ENCODE measurements at places on chromosomes 2 and 18. TPM values are rescaled to one million over a fixed set of nuclear protein-coding genes. Genes with fewer than 3 reads are reported as not detected.

The MSGN1 gene
- not detected for total RNA-seq

DNA sequence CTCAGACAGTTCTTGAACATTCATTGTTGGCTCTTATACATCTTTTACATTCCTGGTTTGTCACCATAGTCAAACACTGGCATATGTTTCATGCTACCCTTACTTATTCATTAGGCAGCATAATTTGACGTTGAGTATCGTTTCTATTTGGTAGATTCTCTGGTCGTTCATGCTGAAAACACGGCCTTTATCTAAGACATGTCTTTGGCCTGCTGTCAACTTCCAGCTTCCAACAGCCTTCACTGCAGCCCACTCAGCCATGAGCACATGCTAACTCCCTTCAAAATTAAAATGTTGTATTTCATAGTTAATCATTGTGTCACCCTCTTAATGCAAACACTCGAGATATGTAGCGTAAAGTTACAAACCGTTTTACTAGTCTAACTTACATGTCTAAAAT lies 493.0 kb upstream of the NRP2 start:
- H3K4me3 ChIP-seq, result no peak overlapping the region
- H3K27me3 ChIP-seq, result no peaks in the 10 kb centered on the region
- no peak overlapping the region for H3K27ac ChIP-seq
- no peaks in the 10 kb centered on the region for H3K36me3 ChIP-seq
- H3K4me1 ChIP-seq, result no peaks in the 10 kb centered on the region

DNA sequence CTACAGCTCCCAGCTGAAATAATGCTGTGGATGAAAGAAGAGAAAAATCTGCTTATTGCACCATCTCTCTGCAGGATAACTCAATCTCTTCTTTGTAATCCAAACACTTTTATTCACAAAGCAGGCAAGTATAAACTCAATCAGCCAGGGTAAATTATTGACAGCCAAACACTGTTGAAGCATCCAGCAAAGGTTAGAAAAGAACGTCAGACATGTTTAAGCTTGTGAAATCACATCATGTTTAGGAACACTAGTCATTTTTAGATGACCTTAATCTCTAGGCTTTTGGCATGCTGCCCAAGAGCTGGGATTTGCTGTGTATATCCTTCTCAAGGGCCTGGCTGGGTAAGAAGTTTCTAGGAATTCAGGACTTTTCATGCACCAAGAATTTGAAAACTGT lies 1148.1 kb upstream of the FANCL start:
- no peak for DNase-seq
- no peaks in the 10 kb centered on the region for H3K36me3 ChIP-seq

The TCF4 gene
- total RNA-seq, result 184 TPM

DNA sequence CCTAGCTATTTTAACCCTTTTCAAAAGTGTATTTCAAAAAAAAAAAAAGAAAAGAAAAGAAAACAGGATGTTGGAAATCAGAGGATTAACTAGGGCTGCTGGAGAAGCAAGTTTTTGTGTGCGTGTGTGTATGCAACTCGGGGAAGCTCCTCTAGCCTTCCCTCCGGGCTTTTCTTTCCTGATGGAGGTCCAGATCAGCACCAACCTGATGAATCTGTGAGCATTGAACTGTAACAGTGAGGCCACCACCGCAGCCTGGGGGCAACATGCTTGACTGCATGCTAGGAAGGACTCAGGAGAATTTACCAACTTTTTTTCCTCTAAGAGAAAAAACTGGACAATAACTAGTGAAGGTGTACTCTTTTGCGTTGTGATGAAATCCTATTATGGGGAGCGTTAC lies 2.3 kb downstream of the OBSL1 start:
- peaks cover 20% of the 10 kb centered on the region for H3K27me3 ChIP-seq
- H3K36me3 ChIP-seq, result no peaks in the 10 kb centered on the region
- no peak overlapping the region for H3K27ac ChIP-seq
- no peak overlapping the region for H3K4me3 ChIP-seq
- peaks cover 19% of the 10 kb centered on the region for H3K4me1 ChIP-seq

DNA sequence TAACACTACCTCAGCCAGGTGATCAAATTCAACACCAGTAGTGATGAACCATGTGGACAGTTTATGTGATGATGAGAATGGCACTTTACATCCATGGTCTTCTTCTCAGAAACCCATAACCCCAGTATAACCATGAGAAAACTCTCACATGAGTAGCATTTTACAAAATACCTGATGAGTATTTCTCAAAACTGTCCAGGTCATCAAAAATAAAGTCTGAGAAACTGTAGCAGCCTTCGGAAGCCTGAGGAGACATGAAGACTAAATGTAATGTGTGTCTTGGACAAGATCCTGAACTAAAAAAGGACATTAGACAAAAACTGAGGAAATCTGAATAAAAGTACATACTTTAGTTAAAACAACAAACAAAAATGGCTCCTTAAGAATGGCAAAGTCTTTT lies 108.9 kb downstream of the CTNNA2 start:
- H3K27me3 ChIP-seq, result no peaks in the 10 kb centered on the region
- H3K27ac ChIP-seq, result no peak overlapping the region
- DNase-seq, result no peak
- no peak overlapping the region for H3K4me3 ChIP-seq

The ERBB4 gene
- 0.86 TPM for total RNA-seq

The RNF152 gene
- 5.9 TPM for total RNA-seq

The UGT1A6 gene
- total RNA-seq, result not detected

DNA sequence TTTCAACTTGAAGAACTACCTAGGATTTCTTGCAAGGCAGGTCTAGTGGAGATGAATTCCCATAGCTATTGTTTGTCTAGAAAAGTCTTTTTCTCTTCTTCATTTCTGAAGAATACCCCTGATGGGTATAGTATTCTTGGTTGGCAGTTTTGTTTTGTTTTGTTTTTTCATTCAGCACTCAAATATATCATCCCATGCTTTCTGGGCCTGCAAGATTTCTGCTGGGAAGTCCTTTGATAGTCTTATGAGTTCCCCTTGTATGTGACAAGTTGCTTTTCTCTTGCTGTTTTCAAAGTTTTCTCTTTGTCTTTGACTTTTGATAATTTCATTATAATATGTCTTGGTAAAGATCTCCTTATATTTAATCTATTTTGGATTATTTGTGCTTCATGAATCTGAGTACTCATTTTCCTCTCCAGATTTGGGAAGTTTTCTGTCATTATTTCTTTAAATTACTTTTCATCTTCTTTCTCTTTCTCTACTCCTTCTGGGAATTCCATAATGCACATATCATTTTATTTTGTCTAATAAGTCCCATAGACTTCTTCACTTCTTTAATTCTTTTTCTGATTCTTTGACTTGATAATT lies 101.5 kb downstream of the DSC3 start:
- H3K4me3 ChIP-seq, result no peak overlapping the region
- no peaks in the 10 kb centered on the region for H3K36me3 ChIP-seq
- DNase-seq, result no peak
- no peak overlapping the region for H3K27ac ChIP-seq

The KRTCAP3 gene
- 3.4 TPM for total RNA-seq

The SPP2 gene
- total RNA-seq, result not detected

The NPC1 gene
- total RNA-seq, result 55.4 TPM

DNA sequence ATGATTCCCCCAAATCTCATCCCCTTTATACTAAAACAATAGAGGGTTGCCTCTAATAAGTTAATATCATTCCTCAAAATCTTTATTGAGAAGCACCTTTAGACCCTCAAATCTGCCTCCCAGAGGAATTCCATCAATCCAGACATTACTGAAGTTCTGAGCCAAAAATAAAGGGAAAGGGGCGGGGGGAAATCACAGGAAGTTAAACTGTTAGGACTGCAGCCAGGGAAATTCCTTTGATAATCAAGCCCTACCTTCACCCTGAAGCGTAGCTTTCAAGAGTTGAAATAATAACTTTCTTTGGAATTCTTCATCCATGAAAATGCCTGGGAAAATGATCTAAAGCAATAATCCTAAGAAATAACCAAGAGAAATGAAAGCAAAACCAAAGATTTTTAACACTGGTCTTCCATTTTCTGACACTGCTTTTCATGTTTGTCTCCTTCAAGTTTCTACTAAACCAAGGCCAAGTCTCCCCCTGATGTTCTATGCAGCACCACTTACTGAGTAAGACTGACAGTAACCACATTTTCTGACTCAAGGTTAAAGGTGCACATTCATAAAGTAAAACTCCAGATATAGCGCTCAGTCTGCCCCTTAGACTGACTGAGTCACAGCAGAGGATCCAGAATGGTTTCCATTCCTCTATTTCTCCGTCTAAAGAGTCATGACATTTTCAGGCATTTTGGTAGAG lies 78.2 kb downstream of the TCF4 start:
- peaks cover 71% of the 10 kb centered on the region for H3K4me1 ChIP-seq
- no peaks in the 10 kb centered on the region for H3K27me3 ChIP-seq
- H3K36me3 ChIP-seq, result no peaks in the 10 kb centered on the region
- H3K27ac ChIP-seq, result peak overlapping the region; percentile 83
- DNase-seq, result no peak
- peak overlapping the region; percentile 51 for H3K4me3 ChIP-seq

- no peaks in the 10 kb centered on the region for H3K4me1 ChIP-seq
- peak; percentile 16 for DNase-seq
- no peak overlapping the region for H3K27ac ChIP-seq
- H3K36me3 ChIP-seq, result no peaks in the 10 kb centered on the region
- H3K4me3 ChIP-seq, result no peak overlapping the region
- H3K27me3 ChIP-seq, result no peaks in the 10 kb centered on the region
These were observed 30.4 kb downstream of the RAMP1 start for GRCh38 chr2:237889811-237890210.

- no peak overlapping the region for H3K4me3 ChIP-seq
- H3K4me1 ChIP-seq, result no peaks in the 10 kb centered on the region
- H3K36me3 ChIP-seq, result no peaks in the 10 kb centered on the region
- no peak for DNase-seq
- H3K27me3 ChIP-seq, result no peaks in the 10 kb centered on the region
- peak overlapping the region; percentile 75 for H3K27ac ChIP-seq
These were observed 25.2 kb upstream of the LCLAT1 start for GRCh38 chr2:30421604-30422443.

DNA sequence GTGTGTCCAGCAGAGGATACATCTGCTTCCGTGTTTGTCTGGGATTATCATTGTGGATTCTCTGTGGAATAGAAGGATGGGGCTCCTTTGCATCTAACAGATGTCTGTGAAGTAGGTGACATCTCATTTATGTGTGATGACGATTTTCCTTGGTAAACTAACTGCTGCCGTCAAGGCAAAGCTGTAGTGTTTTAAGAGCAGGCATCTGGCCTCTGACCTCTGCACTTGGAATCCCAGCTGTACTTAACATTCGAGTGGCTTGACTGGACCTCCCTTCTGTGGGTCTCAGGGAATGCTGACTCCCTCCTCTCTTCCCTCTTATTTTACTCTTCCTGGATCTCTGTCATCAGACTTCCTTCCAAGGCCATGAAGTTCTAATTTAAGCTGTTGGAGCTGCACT lies 56.4 kb downstream of the DCDC2C start:
- no peak overlapping the region for H3K27ac ChIP-seq
- H3K27me3 ChIP-seq, result no peaks in the 10 kb centered on the region
- no peaks in the 10 kb centered on the region for H3K36me3 ChIP-seq
- no peak for DNase-seq

The CYP27A1 gene
- total RNA-seq, result 11.6 TPM

DNA sequence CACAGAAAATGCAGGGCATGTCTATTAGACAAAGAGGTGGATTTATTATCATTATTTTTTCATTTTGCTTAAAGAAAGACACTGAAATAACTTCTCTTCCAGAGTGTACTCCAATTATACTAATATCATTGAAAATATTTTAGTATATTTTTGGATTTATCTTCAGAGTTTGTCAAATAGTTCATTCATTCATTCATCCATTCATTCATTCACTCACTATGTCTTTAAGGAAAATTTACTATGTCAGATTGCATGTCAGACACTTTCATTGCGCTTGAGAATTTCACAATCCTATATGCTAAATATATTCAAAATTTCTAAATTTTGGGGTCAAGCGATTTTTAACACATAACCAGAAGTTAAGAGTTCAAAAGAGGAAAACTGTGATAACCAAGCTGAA lies 479.1 kb downstream of the ZEB2 start:
- no peak for DNase-seq
- H3K27me3 ChIP-seq, result no peaks in the 10 kb centered on the region
- no peaks in the 10 kb centered on the region for H3K4me1 ChIP-seq
- H3K4me3 ChIP-seq, result no peak overlapping the region

GRCh38 chr2:122804494-122804893 lies 1049.0 kb downstream of the TSN start:
- H3K27me3 ChIP-seq, result no peaks in the 10 kb centered on the region
- H3K4me1 ChIP-seq, result no peaks in the 10 kb centered on the region
- no peak for DNase-seq
- H3K27ac ChIP-seq, result no peak overlapping the region

The YIPF4 gene
- total RNA-seq, result 45.5 TPM

The EFHD1 gene
- 96.2 TPM for total RNA-seq

- H3K36me3 ChIP-seq, result no peaks in the 10 kb centered on the region
- H3K27me3 ChIP-seq, result no peaks in the 10 kb centered on the region
- H3K4me1 ChIP-seq, result no peaks in the 10 kb centered on the region
- DNase-seq, result no peak
- H3K4me3 ChIP-seq, result no peak overlapping the region
- H3K27ac ChIP-seq, result no peak overlapping the region
These were observed 64.1 kb upstream of the MEIS1 start for GRCh38 chr2:66370824-66371223.

The ANO7 gene
- total RNA-seq, result 2.5 TPM

- no peak overlapping the region for H3K4me3 ChIP-seq
- H3K36me3 ChIP-seq, result no peaks in the 10 kb centered on the region
- H3K27me3 ChIP-seq, result no peaks in the 10 kb centered on the region
- H3K4me1 ChIP-seq, result no peaks in the 10 kb centered on the region
- H3K27ac ChIP-seq, result no peak overlapping the region
- DNase-seq, result no peak
These were observed 640.7 kb upstream of the CRIM1 start for GRCh38 chr2:35714883-35715282.

The DYSF gene
- 114 TPM for total RNA-seq

- no peak overlapping the region for H3K27ac ChIP-seq
- DNase-seq, result no peak
- H3K36me3 ChIP-seq, result no peaks in the 10 kb centered on the region
- no peaks in the 10 kb centered on the region for H3K27me3 ChIP-seq
- no peak overlapping the region for H3K4me3 ChIP-seq
These were observed 186.1 kb downstream of the CTIF start for GRCh38 chr18:48724939-48725338.

DNA sequence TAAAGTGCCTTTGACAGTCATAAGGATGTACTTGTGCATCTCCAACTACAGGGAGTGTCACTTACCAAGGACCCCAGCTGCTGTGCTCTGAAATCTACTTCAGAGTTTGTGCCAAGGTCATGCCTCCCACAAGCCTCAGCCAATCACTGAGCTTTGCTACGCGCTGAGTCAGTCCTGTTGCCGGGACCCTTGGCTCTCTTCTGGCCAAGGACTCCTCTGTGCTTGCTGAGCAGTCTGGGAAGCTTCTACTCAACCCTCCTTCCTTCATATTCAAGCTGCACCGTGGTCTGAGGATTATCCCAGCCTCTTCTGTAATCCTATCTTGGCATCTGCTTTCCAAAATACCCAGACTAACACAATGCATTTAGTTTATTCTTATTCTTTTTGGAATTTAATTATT lies 398.9 kb upstream of the FANCL start:
- H3K27ac ChIP-seq, result no peak overlapping the region
- H3K27me3 ChIP-seq, result no peaks in the 10 kb centered on the region
- no peak for DNase-seq
- H3K4me3 ChIP-seq, result no peak overlapping the region
- H3K4me1 ChIP-seq, result no peaks in the 10 kb centered on the region
- H3K36me3 ChIP-seq, result no peaks in the 10 kb centered on the region

The GPBAR1 gene
- total RNA-seq, result 7.9 TPM

The C2orf78 gene
- total RNA-seq, result not detected

- H3K27ac ChIP-seq, result no peak overlapping the region
- H3K27me3 ChIP-seq, result no peaks in the 10 kb centered on the region
- H3K36me3 ChIP-seq, result no peaks in the 10 kb centered on the region
- peak; percentile 73 for DNase-seq
- no peak overlapping the region for H3K4me3 ChIP-seq
- peaks cover 8% of the 10 kb centered on the region for H3K4me1 ChIP-seq
These were observed 87.1 kb downstream of the PXDN start for GRCh38 chr2:1656961-1657841.

The MRPL53 gene
- 13.0 TPM for total RNA-seq
